ENCODE measurements at places on chromosomes 2 and 18.

GRCh38 chr2:68564426-68564825 is 79.0 kb upstream of the PROKR1 start:
- no peak for DNase-seq

- no peak for DNase-seq
Measured at GRCh38 chr2:176035013-176035691, 33.1 kb upstream of the LNPK start.

- no peak for DNase-seq
Measured at GRCh38 chr2:181124497-181124896, 144.1 kb downstream of the UBE2E3 start.

DNA sequence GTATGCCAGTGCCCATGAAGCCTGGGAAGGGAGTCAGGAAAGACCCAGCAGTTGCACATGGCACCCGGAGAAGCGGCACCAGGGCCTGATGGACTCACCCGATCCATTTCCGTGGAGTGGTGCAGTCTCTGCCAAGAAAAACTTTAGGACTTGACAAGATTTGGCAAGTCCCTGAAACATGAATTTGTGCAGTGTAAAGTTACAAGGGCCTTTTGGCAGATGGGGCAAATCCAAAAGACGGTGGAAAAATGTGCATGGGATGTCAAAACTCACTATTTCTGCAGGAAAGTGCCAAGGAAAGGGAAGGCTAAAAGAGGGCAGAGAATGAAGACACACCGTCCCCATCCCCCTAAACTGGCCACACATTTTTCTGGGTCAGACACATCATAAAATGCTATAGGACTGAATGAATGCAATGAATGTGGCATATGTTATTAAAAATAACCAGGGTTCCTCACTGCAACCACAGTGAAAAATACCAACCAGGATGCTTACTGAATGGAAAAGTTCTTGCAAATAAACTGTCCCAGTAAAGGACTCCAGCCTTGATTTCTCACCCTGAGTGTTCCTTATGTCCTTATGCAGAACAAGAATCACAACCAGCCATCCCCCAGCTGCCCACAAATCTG is 173.5 kb upstream of the SIX2 start:
- DNase-seq, result no peak

DNA sequence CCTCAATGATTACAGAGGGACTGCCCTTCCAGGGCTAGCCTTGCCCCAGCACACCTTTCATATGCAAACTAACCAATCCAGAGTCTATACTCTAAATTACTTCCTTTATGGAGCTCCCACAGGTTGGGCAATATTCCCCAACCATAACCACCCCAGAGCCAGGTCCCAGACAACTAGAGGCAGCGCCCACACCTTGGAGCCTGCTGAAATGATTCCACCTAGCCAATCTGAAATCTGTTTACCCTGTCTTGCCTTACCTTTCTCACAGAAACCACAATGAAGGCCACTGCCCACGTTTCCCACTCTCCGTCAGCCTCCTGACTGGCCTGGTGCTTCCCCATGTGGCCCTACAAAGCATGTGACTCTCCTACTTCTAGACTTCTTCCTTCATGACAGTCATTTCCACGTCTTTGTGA is 62.0 kb downstream of the REEP1 start:
- DNase-seq, result no peak

DNA sequence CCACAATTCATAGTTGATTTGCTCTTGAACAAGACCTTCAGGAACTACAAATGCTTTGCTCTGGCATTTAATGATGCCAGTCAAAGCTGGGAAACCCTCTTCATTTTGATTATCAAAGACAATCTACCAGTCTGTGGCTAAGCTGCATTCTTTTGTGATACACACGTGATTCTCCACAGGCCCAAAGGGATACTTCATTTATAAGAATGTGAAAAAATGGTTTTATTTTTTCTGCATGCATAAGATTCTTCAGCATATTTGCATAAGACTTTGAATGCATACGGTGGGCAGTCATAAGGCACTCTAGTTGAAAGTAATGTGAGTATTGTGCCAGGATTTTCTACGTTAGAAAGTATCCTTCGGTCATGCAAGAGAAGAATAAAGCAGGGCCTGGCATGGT is 33.0 kb upstream of the ARL5A start:
- DNase-seq, result no peak

DNA sequence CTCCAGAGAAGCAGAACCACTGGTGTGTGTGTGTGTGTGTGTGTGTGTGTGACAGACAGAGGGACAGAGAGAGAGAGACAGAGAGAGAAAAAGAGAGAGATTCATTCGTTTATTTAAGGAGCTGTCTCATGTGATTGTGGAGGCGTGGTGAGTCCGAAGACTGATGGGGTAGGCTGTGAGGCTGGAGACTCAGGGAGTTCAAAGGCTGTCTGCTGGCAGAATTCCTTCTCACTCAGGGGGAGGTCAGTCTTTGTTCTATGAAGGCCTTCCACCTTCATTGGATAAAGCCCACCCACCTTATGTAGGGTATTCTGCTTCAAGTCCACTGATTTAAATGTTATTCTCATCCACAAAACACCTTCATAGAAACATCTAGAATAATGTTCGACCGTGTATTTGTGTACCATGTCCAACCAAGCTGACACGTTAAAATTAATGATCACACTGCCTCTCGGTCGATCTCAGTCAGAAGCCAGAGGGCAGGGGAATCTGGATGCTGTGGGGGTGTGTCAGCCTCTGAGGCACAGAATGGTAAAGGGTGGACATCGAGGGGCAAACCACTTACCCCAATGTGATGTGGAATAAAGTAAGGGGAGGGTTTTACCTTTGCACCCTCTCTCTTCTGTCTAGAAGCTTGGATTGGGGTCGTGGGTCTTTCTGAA is 275.6 kb downstream of the SLC4A3 start:
- no peak for DNase-seq

DNA sequence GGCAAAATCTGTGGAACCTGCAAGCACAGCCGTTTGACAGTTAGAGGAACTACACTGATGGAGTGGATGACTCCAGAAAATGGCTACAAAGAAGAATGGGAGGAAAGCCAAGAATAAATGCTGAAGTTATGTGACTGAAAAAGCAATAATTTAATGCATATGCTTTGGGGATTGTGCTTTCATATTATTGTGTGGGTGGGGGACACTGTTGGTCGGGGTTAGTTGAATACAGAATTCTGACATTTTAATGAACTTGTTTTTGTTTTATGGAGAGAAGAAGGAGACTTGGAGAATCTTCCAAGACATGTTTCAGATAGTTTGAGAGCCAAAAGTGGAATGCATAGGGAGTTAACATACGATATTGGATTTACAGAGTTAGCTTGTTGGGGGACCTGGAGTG is 68.5 kb downstream of the NRP2 start:
- DNase-seq, result no peak

All from amygdala (tissue), 56 donors.